ENCODE measurements at places on chromosomes 5 and 9.

DNA sequence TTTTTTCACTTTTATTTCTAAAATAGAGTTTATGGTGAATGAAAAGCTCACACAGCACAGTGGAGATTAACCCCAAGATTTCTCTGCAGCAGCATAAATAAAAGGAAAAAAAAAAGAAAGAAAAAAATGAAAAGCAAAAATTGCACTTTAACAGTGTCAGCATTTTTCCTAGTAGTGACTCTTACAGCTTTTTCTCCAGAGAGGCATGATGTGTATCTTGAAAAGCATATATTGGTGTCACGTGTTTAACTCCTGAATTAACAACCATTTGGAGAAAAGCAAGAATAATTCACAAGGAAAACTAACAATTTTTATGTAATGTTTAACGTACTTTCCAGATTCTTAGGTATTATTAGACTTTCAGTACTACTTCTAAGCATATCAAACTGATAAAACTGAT, 67.9 kb downstream of the ADGRV1 start:
- DNase-seq = no peak

GRCh38 chr5:141494761-141495452, 6.0 kb downstream of the PCDHGC5 start:
- no peak for DNase-seq

DNA sequence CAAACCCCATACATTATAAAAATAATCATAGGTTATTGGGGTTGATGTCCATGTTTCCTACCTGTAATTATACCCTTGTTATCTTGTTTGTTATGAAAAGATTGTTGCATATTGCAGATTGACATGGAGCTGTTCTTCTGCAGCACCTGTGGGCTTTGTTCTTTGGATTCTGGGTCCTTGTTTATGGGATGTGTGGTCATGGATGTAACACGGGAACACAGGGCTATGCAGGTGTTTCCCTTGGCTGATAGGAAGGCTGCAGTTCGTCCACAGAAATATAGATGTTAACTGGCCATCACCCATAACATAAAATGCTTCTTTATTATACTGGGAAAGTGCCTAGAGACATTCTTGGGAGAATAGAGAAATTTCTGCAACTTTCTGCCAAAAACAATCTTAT, 77.9 kb downstream of the FBXL7 start:
- DNase-seq = no peak

DNA sequence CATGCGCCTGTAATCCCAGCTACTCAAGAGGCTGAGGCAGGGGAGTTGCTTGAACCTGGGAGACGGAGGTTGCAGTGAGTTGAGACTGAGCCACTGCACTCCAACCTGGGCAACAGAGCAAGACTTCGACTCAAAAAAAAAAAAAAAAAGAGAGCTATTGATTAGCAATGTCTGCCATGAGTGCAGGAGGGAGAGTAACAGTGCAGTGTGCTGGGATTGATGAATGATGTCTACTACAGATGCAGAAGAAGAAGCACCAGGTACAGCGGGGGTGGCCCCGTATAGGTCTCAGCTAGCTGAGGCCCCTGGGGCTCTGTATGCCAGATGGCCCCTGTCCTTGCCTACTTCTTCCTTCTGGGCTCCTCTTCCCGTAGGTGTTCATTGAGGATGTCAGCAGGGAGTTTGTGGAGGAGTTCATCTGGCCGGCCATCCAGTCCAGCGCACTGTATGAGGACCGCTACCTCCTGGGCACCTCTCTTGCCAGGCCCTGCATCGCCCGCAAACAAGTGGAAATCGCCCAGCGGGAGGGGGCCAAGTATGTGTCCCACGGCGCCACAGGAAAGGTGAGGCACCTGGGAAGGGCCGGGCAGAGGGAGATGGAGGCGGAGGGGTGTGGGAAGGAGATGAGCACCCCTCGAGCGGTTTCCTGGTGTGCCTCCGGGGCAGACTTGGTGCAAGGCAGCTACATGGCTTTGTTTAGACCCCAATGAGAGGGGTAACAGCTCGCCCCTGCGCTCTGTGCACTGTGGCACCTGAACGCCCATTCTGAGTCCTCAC, 13.5 kb downstream of the ASS1 start:
- no peak for DNase-seq

- DNase-seq = no peak
Observed at GRCh38 chr9:132945186-132946130, 1.0 kb upstream of the TSC1 start.

- no peak for DNase-seq
Observed at GRCh38 chr9:106878081-106878837, 15.3 kb downstream of the ZNF462 start.

DNA sequence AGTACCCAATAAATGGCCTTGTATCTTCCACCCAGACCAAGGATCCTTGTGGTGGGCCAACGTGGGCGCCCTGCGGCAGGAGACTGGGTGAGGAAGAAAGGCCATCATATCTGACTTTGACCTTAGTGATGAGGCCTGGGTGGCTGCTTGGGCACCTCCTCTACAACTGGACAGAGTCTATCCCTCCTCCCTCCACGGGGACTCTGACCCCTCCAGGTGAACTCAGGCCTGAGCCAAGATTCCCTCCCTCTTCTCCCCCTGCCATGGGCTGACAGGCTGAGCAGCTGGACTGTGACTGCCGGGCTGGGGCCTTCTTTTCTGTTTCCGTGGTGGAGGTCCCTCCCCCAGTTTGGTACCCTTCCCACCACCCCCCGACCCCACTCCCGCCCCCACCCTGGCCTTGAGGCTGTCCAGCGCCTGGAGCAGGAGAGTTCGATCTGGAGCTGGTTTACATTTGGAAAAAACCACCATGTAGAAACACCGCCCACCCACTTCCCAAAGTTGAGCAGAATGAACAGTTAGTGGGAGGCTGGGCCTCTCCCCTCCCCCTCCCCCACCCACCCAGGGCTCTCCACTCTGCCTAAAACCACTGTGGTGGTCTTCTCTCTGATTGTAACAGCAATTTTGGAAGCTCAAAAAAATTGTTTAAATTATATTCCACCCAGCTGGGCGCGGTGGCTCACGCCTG, 1.2 kb upstream of the PHYHD1 start:
- DNase-seq = no peak

GRCh38 chr5:111478266-111478665, 34.1 kb downstream of the STARD4 start:
- DNase-seq = no peak

GRCh38 chr5:85108471-85108870, 723.8 kb upstream of the EDIL3 start:
- DNase-seq = no peak

DNA sequence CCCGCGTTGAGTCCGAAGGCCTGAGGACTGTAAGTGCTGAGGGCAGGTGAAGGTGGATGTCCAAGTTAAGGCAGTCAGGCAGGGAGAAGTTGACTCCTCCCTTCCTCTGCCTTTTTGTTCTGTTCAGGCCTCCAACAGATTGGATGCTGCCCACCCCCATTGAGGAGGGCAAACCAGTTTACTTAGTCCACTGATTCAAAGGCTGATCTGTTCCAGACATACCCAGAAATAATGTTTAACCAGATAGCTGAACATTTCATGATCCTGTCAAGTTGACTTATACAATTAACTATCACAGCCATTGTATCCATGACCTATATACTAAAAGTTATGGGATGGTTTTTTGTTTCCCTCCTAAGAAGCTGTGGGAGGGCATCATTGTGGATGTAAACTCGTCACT, 8.3 kb upstream of the TEX48 start:
- DNase-seq = no peak

GRCh38 chr5:31173614-31174013, 19.9 kb upstream of the CDH6 start:
- DNase-seq = no peak

DNA sequence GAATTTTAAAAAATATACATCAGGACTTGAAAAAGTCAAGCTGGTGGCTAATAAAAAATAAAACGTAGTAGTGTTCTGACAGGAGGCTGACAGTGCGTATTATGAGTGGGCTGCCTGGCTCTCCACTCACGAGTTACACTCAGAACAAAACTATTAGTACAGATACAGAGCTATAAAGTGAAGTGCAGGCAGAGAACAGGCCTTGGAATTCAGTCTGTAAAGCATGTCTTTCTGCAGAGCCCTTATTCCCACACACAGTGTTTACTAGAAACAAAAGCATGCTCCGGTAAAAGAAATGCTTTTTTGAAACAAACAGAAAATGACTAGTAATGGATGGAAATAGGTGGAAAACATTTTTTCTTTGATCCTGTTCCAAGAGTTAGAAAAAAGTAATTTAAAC, 334.7 kb downstream of the DIRAS2 start:
- no peak for DNase-seq

DNA sequence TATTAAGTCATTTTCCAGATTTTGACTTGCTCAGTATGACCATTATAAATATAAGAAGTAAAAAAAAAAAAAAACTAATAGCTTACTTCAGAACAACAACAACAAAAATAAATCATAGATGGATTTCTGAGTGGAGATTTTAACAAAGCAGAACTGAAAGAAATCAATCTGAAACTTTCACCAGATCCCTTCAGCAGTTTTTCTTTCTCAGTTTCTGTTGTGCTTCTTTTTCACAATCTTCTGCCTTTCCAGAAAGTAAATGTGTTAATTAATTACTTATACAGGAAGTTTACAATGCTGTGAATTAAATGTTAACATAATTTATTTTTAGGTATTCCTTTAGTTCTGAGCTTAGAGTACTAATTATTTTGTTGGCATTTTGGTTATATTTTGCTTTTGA, 73.5 kb downstream of the CHSY3 start:
- no peak for DNase-seq

- no peak for DNase-seq
Observed at GRCh38 chr5:147617191-147617606, 107.3 kb upstream of the DPYSL3 start.

DNA sequence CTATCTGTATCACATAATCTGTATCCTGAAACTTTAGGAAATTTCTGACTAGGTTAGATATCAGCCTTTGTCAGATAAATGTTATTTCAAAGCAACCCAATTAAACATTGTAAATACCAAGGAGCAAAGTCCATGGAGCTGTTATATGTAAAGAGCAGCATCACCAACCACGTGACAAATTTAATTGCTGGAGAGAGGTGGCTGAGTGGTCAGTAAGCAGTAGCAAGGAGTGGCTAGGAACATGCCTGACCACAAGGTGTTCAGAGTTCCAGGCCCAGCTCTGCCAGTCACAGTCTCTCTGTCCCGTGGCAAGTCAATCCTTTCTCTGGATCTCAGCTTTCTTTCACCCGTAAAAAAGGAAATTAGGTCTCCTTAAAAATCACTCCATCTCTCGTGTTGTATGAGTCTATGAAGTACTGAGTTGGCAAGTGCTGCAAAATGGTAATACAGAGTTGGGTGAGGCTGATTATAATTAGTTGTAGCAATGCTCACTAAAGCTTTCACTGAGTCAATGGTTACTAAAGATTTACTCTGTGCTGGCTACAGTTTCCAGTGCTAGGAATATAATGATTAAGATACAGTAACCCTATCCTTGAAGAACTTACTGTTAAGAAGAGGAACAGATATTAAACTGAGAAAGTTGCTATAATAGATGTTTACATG, 166.1 kb downstream of the GNAQ start:
- DNase-seq = no peak

GRCh38 chr5:134451225-134451935, 39.7 kb upstream of the CDKN2AIPNL start:
- no peak for DNase-seq

DNA sequence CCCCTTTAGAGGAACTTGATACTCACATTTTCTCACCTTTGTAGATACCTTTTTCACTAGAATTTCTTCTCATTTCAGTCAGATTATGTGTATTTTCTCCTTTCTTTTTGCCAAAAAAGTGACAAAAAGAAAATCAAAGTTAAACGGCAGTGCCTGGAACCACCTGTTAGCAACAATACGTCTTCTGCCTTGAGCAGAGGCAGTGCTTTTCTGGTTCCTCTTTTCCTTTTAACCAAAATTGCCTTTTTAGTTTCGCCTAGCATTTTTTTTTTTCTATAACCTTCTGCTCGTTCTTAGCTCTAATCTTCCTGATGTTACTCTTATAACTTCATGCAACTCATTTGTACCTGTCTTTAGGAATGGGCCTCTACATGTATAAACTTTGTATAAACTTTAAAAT, 26.1 kb downstream of the SMIM32 start:
- no peak for DNase-seq

DNA sequence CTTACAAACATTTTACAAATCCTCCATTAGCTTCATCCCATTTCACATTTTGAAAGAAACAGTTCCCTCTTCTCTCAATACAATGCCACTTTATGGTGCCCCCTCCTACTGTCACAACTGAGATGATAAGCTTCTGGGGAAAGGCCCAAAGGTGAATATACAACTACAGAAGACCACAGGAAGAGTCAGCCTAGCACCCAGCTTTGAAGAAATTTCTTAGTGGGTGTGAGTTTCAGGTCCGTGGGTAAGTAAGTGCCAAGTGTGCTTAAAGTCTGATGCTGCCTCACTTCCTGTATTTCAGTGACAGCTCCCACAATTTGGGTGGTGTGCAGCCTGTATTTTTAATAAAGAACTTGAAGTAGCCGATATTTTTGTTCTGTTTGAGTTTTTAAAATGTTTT, 68.1 kb downstream of the ARHGEF28 start:
- DNase-seq = no peak

DNA sequence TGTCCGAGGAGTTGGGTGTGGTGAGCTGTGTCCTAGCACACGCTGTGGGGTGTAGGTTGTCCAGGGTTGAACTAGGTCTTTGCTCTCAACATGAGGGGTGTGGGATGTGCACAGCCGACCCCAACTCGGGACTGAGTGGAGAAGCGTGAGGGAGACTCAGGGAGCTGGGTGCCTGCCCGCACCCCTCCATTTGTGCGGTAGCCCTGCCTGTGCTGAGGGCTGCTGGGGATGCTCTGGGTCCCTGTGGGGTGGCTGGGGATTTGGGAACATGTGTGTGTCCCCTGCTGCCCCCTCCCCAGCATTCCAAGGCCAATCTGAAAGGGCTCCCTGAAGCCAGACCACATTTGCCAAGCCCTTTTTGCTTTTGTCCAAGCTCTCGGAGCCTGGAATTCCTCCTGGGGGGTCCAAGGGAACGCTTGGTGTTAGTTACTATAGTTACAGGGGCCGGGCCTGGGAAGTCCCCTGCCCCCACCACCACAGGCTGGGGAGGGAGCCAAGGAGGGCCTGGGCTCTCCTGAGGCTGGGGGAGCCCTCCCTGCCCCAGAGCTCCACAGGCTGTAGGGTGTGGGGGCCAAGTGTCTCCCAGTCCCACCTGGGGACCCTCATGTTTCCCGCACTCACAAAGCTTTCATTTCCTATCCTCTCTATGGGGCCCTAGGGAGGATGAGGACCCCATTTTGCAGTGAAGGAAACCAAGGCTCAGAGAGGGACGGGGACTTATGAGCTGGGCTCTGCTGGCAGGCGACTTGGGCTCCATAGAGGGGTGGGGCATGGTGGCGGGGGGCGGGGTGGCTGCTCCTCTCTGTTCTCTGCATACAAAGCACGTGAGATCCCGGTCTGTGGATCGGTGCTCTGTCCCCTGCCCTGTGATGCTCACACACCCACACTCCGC, 1.1 kb downstream of the CRB2 start:
- DNase-seq = no peak

- no peak for DNase-seq
Observed at GRCh38 chr9:109319626-109320241, 1.1 kb downstream of the EPB41L4B start.

GRCh38 chr9:135039916-135040645, 47.4 kb upstream of the OLFM1 start:
- no peak for DNase-seq

Data from T-helper 17 cell (primary cell).